ENCODE measurements at places on chromosomes 4 and X.
A peak's percentile ranks its signal among the peaks of the same experiment; 100 is the strongest.

DNA sequence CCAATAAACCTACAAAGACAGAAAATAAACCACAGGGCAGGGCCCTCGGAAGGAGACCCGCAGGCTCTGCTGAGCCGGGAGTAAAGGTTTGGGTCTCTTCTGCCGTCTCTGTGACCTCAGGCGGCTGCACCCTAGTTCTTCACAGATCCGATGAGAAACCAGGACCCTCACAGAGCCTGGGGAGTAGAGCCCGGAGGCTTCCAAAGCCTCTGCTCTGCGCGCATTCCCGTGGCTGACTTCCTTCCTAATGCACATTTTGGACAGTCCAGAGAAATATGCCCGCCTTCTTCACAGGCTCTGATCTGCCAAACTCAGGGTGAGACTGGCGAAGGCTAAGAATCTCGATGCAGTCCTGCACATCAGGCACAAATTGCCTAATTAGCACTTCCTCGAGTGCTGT, 245.5 kb downstream of the EVC2 start:
- no peak for DNase-seq

- DNase-seq: peak; percentile 11
Observed at GRCh38 chr4:168923526-168924194, 86.4 kb downstream of the CBR4 start.

DNA sequence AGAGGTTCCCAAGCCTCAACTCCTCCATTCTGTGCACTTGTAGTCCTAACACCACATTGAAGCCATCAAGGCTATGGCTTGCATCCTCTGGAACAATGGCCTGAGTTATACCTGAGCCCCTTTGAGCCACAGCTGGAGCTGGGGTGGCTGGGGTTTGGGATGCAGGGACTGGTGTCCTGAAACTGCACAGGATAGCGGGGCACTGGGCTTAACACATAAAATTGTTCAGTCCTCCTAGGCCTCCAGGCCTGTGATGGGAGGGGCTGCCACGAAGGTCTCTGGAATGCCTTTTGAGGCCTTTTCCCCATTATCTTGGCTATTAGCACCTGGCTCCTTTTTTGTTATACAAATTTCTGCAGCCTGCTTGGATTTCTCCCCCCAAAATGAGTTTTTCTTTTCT, 35.5 kb downstream of the CFAP299 start:
- no peak for DNase-seq

GRCh38 chr4:86326400-86326799, 33.5 kb downstream of the MAPK10 start:
- DNase-seq: no peak

GRCh38 chr4:140529434-140529833, 5.5 kb downstream of the ELMOD2 start:
- DNase-seq: no peak

- DNase-seq: peak; percentile 11
Observed at GRCh38 chr4:7506119-7506518, 71.4 kb upstream of the PSAPL1 start.

GRCh38 chr4:122625156-122625555, 4.3 kb upstream of the IL21 start:
- DNase-seq: no peak

GRCh38 chr4:27350161-27350560, 489.5 kb downstream of the STIM2 start:
- DNase-seq: no peak

DNA sequence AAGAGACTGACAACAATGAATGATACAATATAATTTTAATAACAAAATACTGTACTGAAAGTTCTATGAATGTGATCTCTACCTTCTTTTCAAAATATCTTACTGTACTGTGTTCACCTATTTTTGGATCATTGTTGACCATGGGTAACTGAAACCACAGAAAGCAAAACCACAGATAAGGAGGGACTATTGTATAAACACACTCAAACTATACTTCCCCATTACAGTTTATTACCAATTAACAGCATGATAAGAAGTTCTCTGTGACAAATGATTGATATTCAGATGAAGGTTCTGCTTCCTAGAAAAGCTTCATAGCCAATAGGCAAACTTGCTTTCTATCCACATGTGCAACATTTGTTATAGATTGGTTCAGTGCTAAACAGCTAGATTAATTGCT, 50.1 kb downstream of the GABRG1 start:
- no peak for DNase-seq

DNA sequence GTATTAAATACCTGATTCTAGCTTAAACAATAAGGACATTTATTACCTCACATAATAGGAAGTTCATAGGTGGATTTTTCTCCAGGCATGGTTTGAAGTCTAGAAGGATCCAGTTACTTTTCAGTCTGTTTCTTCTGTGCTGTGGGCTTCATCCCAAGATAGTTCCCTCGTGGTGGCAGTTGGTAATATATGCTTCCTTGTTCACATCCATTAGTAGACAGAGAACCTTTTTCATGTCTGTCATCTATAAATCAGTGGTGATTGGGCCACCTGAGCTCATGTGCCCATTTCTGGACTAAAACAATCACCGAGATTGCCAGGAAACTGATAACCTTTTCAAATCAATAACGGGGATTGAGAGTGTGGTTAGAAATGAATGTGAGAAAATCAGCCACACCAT, 97.7 kb downstream of the KDM6A start:
- no peak for DNase-seq

DNA sequence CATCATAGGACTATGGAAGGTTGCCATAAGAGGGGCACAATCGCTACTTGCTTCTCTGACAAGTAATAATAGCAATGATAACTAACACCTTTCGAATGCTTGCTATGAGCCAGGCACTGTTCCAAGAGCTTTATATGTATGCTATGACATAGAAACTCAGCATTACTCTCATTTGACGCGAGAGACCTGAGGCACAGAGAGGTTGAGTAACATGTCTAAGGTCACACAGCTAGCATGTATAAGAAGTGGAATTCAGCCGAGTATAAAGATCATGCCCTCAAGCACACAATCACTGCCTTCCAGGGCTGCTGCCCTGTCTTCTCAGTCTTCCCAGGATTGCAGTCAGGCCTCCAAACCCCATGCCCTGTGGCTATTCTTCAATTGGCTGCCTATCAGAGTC, 19.5 kb downstream of the PJA1 start:
- no peak for DNase-seq

GRCh38 chr4:25901030-25901430, 13.0 kb upstream of the SMIM20 start:
- no peak for DNase-seq

- no peak for DNase-seq
Observed at GRCh38 chr4:88225232-88226105, 58.9 kb downstream of the PPM1K start.

DNA sequence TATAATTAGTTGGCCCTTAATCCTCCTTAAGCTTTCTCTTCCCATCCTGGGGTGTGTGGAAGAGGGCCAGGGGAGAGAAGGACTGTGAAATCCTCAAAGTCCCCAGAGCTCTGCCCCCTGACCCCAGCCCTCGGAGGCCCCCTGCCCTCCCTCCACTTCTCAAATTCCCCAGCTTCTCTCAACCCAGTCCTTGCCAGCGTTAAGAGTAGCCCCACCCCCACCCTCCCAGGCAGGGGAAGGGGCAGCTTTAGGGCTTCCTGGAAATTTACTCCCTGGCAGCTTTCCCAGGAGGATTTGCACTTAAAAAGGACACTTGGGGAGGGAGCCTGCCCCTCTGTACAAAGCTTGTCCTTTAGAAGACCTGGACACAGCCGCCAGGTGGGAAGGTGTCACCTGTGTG, 11.8 kb upstream of the CD40LG start:
- DNase-seq: no peak

DNA sequence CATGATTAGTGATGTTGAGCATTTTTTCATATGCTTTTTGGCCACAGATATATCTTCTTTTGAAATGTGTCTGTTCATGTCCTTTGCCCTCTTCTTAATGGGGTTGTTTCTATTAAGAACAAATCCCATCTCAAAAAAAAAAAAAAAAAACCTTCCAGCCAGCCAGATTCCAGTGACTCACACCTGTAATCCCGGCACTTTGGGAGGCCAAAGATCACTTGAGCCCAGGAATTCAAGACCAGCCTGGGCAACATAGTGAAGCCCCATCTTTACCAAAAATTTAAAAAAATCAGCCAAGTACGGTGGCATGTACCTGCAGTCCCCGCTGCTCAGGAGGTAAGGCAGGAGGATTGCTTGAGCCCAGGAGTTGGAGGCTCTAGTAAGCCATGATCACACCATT, 5.1 kb downstream of the RAB33B start:
- DNase-seq: no peak

GRCh38 chrX:39688576-39689375, 409.0 kb downstream of the BCOR start:
- DNase-seq: peak; percentile 39

DNA sequence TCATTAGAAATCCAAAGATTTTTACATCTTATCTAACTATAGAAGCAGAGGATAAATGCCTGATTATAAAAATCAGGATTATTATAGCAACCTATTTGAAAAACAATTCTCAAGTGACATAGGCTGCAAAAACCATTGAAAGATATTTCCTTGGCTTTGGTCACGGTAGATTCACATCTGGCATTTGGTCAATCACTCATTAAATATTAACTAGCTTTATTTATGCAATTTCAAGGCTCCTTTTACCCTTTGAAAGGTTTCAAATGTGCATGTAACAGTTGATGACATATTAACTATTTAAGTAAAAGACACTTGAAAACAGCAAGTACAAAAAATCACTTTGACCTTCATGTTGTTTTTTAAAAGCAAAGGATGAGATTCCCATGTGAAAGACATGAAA, 98.1 kb downstream of the MMRN1 start:
- no peak for DNase-seq

GRCh38 chr4:101000496-101000895, 346.8 kb downstream of the PPP3CA start:
- DNase-seq: no peak

DNA sequence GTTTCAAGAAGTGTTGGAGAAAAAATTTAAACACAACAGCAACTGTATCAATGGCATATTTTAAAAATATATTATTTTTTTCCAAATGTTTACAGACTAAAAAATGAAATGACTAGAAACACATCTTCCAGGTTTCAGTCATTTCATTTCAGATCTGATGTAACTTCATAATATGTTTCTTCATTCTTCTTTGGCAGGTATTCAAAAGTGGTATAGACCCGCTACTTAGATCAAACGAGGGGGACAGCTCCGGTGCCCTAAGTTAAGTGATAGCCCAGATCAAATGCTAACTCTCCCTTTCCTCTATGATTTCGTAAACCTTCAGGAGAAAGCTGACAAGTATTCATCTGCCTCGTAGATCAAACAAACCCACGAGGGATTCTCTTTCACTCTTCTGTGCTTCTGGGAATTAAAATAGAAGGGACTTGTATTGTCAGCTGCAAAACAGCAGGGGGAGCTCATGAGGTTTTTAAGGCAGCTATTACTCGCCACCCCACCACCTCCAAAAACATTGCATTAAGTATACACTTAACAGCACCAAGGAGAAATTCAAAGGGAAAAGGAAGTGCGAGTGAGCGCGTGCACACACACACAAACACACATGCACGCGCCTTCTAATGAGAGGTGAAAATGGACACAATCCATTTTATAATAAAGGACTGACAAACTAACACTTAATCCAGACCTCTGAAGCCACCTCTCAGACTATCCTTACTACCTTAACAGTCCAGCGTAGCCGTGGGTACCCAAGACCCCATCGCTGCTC, 21.4 kb downstream of the HELT start:
- no peak for DNase-seq

DNA sequence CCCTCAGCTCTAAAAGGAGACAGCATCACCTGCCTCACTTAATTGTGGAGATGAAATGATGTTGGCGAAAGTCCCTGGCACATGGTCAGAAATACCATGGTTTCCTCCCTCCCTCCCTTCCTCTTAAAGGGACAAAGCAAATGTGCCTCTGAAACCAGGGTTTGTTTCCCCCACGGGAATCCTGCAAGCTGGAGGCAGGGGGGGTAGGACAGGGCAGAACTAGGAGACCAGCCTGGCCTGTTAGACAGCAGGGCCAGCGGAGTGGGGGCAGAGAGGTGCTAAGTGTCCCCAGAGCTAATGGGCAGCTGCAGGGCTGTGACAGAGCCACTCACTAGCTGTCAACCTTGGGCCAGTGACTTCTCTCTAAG, 5.7 kb downstream of the RTL5 start:
- no peak for DNase-seq

- no peak for DNase-seq
Observed at GRCh38 chr4:99998062-99998867, 48.2 kb upstream of the H2AZ1 start.

GRCh38 chr4:56730097-56730496, 49.0 kb upstream of the HOPX start:
- no peak for DNase-seq

DNA sequence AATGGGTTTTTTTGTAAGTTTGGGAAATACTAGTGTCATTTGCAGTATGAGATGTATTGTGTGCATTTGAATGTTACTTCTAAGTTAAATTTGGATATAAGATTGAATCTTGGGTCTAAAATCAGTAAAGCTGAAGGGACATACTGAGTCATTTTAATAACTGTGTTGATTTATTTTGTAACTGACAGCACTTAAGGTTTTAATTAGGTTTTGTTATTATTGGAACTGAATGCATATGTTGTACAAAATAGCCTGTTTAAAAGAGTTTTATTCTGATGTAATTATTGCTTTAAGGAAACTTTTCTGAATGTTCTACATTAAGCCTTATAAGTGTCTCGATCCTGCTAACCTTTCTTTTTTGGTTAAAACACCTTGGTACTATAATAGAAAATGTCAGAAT, 396.6 kb downstream of the MAPK10 start:
- no peak for DNase-seq

DNA sequence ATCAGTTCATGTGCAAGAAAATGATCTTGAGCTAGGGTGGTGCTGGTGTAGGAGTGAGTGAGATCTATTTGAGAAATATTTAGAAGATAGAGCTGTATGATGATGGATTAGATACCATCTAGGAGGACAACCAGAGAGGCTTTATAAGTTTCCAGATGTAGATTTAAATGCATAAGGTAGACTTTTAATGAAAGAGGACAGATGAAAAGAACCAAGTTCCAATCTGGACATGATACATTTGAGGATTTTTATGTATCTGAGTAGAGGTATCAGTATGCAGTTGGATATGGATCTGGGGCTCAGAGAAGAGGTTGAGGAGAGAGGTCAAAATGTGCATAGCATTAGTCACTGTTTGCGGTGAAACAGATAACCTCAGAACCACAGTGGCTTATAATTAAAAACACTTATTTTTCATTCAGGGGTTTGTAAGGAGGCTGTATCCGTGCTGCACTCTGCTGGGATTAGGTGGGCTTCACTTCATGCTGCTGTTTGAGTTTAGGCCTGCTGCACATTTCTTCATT, 348.7 kb downstream of the BMPR1B start:
- DNase-seq: no peak

GRCh38 chr4:132124624-132124974, 1024.5 kb upstream of the PCDH10 start:
- no peak for DNase-seq

- DNase-seq: no peak
Observed at GRCh38 chr4:94531991-94532789, 80.4 kb downstream of the PDLIM5 start.

GRCh38 chr4:98919996-98920395, 8.9 kb downstream of the EIF4E start:
- no peak for DNase-seq

GRCh38 chr4:186536285-186536684, 19.1 kb downstream of the MTNR1A start:
- no peak for DNase-seq

GRCh38 chr4:20474119-20474518, 222.4 kb downstream of the SLIT2 start:
- no peak for DNase-seq
